ENCODE measurements at places on chromosomes 3 and 15. TPM values are rescaled to one million over a fixed set of nuclear protein-coding genes. Genes with fewer than 3 reads are reported as not detected.

DNA sequence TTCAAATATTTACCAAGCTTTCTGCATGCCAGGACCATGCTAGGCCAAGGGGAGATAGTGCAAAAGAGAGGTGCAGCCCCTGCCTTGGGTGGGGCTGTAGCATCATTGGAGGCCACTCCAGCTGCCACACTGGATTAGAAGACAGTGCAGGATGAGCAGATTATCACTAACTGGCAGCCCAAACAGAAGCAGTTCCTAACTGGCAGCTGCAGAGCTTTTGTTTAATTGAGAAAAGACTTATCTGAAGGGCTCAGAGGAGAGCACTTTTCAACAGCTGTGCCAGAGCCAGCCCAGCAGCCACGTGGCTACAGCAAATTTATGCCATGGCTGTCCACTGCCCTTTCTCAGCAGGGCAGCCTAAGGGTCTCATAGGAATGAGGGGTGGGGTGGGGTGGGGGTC is 13.5 kb upstream of the ACSBG1 start:
- DNase-seq: no peak

- no peak for DNase-seq
These were observed 922.2 kb downstream of the ROBO1 start for GRCh38 chr3:78845605-78846004.

- DNase-seq: no peak
These were observed 259.9 kb upstream of the ZPLD1 start for GRCh38 chr3:102174832-102175374.

DNA sequence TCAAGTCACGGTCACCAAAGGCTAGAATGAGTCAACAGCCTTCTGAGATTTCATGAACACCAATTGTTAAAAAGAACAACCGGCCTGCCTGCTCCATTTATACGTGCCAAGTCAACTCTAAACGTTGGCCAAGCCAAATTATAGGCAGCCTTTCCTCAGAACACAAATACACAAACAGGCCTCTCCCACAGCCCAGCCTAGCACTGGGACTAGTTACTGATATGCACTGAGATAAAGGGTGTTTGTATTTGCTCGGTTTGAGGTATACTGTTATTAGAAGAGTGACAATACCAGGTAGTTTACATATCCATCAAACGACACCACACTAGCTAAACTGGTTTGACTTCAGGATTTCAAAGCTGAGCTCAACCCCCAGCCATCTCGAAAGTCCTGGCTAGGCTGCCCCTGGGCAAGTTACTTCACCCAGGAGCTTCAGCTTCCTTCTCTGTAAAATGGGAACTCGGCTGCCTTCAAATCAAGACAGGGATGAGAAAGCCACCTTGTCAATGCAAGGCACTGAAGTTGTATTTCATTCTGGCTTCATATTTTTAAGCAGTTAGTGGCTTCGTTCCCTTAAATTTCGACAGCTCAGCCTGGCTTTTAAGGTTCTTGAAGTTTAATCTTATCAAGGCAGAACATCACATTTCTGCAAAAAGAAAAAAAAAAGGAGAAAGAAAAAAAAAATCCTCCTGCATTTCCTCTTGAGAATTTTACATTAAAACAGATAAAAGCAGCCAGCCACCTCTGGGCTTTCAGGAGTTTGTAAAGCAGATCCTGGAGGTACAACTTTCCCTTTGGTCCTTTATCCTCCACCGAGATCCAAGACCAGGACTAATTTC is 4.0 kb downstream of the TLE3 start:
- DNase-seq: no peak

- DNase-seq: no peak
These were observed 21.2 kb downstream of the PRKAR2A start for GRCh38 chr3:48826451-48826850.

- DNase-seq: no peak
These were observed 11.3 kb downstream of the B3GALNT1 start for GRCh38 chr3:161093895-161094294.

GRCh38 chr3:12436514-12437220 is 47.6 kb upstream of the TSEN2 start:
- DNase-seq: no peak

GRCh38 chr15:99574502-99574901 is 8.7 kb downstream of the MEF2A start:
- no peak for DNase-seq

- no peak for DNase-seq
These were observed 1.3 kb downstream of the HHLA2 start for GRCh38 chr3:108297647-108298046.

GRCh38 chr3:18241837-18242236 is 183.3 kb downstream of the SATB1 start:
- DNase-seq: no peak

DNA sequence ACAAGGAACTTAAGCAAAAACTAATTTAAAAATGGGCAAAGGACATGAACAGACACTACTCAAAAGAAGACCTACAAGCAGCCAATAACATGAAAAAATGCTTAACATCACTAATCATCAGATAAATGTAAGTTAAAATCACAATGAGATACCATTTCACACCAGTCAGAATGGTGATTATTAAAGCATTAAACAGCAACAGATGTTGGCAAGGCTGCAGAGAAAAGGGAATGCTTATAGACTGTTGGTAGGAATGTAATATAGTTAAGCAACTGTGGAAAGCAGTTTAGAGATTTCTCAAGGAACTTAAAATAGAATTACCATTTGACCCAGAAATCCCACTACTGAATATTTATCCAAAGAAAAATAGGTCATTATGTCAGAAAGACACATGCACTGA is 482.2 kb downstream of the SQOR start:
- DNase-seq: no peak

GRCh38 chr3:20074226-20075063 is 34.2 kb downstream of the KAT2B start:
- no peak for DNase-seq

- DNase-seq: no peak
These were observed 26.5 kb upstream of the CP start for GRCh38 chr3:149247929-149248691.

DNA sequence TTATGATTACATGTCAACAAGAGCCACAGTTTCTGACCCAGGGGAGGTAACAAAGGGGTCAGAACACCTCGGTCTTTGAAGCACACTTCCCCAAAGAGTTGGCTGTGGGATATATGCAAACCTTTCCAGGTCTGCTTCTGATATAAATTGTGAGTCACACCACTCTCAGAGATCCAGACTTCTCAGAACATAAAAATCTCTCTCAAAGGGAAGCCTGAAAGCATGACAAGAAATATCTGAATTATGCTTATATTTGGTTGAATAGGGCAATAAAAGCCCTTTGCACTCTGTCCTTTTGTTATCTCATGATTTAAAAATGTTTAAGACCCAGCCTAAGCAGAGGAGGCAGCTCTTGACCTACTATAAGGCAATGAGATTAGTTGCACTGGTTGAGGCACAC is 56.8 kb downstream of the MYH15 start:
- no peak for DNase-seq

GRCh38 chr3:109132801-109133473 is 3.6 kb upstream of the C3orf85 start:
- DNase-seq: no peak

DNA sequence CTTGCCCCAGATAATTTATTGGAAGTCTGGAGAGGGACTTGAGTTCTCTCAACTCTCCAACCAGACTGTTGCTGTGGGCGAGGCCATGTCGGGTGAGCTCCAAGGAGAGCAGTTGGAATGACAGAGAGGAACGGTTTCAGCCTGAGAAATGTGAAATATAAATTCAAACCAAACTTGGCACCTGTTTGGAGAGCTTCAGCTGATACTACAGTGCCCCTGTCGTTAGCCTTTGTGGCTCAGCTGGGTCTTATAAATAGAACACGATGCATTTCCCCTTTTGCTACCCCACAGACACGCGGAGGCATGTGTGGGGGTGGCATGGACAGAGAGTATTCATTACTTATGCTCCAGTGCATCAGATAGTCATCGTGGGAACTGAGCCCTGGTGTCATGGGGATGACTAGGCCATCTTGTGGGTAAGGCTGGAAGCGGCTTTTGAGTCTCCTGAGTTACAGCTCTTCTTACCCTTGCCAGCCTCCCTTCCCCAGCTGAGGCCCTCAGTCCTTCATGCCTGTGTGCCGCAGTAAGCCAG is 15.6 kb downstream of the SMAD3 start:
- no peak for DNase-seq

- DNase-seq: no peak
These were observed 181.9 kb upstream of the UBE2E1 start for GRCh38 chr3:23623844-23624243.

- no peak for DNase-seq
These were observed 356.3 kb upstream of the C2CD4B start for GRCh38 chr15:62521396-62521795.

GRCh38 chr3:33456756-33457155 is 16.6 kb upstream of the UBP1 start:
- DNase-seq: no peak

DNA sequence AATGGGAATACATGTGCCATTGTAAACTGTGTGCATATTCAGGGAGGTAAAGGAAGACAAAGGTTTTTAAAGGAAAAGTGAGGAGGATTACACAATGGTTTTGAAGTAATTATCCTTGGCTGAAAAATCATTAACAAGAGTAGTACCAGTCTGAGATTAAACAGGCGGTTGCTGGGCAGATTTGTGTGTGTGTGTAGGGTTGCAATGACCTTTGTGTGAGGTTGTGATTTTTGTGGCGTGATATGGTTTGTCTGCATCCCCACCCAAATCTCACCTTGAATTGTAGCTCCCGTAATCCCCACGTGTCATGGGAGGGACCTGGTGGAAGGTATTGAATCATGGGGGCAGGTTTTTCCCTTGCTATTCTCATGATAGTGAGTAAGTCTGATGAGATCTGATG is 7.0 kb downstream of the DLEC1 start:
- DNase-seq: no peak

- no peak for DNase-seq
These were observed 399.4 kb downstream of the ROBO1 start for GRCh38 chr3:79368403-79368802.

- no peak for DNase-seq
These were observed 202.7 kb upstream of the KBTBD8 start for GRCh38 chr3:66795365-66795764.

Gene ZPLD1
- not detected for total RNA-seq

Gene ARF4
- 56.9 TPM for total RNA-seq

Gene TIMMDC1
- total RNA-seq: 74.3 TPM

Gene KCNAB1
- total RNA-seq: not detected

Gene PLA2G4D
- not detected for total RNA-seq

Gene ZBTB47
- total RNA-seq: 1.2 TPM

Gene FOXP1
- 290 TPM for total RNA-seq

Gene FBXL22
- 1.4 TPM for total RNA-seq

Gene CERS3
- total RNA-seq: 3.5 TPM

Gene FETUB
- total RNA-seq: not detected

Gene TMPRSS7
- not detected for total RNA-seq

Gene CHST2
- total RNA-seq: 4.6 TPM

Gene LRRN1
- 2.4 TPM for total RNA-seq

Measured in T-cell (primary cell).